ENCODE measurements at places on chromosomes 2 and 18.

DNA sequence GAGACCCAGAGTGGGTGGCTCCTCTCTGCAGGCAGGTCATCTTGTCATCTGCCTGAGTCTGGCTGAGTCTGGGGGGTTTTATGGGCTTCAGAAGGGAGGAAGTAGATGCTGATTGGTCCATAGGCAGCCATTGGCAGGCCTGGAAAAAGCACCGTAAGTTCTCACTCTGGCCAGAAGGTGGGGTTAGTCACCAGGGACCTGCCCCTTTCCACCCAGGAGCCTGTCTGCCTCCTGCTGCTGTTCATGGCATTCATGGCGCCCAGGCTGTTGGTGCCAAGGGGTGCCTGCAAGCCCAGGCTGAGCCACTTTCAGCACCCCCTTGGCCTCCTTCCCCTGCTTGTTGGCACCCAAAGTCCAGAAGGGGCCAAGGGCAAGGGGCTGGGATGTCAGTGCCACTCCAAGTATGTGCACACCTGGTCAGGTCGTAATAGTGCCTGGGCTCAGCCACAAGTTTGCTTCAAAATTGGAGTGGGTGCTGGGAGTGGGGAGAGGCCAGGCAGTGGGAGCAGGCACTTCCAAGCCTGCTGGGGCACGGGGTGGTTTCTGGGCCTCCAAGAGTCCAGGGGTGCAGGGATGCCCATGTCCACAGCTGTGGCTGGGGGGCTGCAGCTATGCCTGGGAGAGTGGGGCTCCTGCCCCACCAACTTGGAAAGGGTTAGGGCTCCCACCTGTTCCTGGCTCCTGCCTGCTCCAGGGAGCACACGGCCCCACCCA is 178.1 kb downstream of the FAM210A start:
- no peak for DNase-seq

- DNase-seq, result peak; percentile 75
Observed at GRCh38 chr2:152627351-152627957, 89.8 kb downstream of the PRPF40A start.

DNA sequence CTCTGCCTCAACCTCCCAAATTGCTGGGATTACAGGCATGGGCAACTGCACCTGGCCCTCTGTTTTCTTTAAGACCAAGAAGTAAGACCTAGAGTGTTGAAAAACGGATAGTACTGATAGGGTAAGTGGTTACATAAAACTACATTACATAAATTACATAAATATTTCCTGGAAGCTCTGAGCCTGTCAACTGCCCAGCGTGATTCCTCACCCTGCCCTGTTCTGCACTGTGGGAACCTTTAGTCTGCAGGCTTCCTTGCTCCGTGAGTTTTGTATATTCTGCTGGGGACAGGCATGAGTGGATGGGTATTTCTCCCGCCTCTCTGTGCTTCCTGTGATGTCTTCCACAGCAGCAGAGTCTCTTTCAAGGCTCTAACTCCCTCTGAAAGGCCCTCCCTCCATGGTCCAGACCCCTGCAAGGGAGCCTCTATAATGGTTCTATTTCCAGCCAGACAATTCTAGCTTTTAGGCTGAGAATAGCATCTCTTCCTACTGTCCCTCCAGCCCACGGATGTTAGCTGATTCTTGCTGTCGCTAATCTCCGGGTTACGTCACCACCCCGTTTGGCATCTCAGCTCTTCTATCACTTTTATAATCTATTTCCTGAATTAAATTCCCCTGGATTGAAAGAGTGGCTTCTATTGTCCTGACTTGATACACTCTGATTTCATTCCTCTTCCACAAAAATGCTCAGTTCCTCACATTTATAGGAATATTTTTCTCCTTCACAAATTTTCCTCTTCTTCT is 49.5 kb upstream of the PLEKHM3 start:
- DNase-seq, result no peak

DNA sequence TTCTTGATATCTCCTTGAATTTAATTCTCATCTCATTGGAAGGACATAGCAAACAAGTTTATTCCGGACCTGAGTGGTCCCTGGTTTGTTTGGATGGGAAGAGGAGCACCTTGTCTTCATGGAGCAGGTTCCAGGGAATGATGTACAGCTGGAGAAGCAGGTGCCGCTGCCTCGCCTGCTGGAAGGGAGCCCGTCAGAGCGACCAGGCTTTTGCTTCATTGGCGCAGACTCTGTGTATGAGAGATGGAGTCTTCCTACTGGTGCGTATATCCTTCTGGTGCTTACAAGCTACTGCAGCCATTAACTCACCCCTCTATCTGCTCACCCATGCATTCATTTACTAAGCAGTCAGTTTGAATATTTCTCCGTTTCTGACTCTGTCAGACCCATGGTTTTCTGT is 11.6 kb upstream of the ALLC start:
- DNase-seq, result no peak

All from globus pallidus (tissue), 1 donor.